ENCODE measurements at places on chromosomes 1 and 21. TPM values are rescaled to one million over a fixed set of nuclear protein-coding genes. Genes with fewer than 3 reads are reported as not detected.
A peak's percentile ranks its signal among the peaks of the same experiment; 100 is the strongest.

GRCh38 chr1:109543988-109544735, 4.3 kb upstream of the GNAI3 start:
- ATAC-seq: no peak

GRCh38 chr1:66511118-66511517, 22.8 kb upstream of the SGIP1 start:
- no peak for ATAC-seq

DNA sequence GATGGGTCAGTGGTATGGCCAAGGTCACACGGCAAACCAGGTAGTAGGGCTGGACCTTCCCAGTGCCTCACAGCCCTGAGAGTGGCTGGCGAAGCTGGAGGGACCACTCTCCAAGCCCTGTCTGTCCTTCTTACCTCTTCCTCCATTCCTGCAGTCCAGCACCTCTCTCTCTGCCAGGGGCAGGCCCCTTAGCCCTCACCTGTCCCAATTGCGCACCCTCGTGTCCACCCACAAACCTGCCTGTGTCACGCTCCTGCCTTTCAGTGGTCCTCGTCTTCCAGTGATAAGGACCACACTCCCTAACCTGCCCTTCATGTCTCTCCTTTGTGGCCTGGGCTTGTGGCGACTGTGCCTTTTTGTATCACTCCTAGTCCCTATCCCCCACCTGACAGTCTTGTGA, 3.4 kb downstream of the PODN start:
- ATAC-seq: no peak

The GBP6 gene
- total RNA-seq: not detected

DNA sequence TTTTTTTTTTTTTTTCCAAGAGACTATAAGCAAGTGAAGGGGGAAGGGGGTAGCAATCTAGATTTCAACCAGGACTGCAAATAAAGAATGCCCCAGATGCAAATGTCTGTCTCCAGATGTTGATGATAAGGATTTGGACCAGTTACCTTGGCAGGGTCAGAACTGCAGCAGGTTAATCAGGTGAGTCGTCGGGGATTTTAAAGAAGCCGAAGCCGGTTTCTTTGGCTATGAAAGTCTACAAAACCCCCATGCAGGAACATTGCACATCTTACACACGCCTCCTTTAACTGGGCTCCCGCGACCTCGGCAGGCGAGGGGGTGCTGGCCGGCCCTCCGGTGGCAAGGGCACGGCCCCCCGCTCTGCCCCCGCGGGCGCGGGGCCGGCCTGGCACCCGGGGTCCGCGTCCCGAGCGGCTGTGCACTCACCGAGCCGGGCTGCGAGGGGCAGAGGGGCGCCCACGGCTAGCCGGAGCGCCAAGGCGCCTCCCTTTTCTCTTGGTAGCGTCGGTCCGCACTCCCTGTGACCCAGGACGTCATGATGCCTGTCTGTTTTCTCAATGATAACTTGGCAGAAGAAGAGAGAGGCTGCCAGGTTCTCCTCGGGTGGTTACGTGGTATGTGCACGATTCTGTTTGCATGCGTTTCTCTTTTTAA, 366.3 kb upstream of the ESRRG start:
- ATAC-seq: peak; percentile 80

The TAS1R1 gene
- total RNA-seq: 0.25 TPM

The CD1E gene
- total RNA-seq: not detected

The FCRL3 gene
- total RNA-seq: 0.11 TPM

DNA sequence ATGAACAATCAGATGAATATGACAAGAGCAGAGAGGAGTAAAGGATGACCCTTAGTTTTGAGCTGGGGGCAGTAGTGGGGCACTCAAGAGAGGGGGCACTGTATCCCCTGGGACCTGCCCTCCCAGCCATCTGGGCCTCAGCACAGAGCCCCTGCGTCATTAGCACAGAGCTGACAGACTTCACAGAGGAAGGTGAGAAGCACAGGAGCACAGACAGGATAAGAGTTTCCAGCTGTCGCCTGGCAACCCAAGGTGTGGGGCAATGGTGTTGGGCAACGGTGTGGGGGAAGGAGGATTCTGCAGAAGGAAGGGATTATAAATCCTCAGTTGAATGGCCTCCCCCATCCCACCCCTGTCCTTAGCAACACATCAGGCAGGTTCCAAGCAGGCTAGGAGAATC, 30.2 kb downstream of the RAB3B start:
- no peak for ATAC-seq

All from motor neuron (in vitro differentiated cells).